Hippocampal formation (tissue), 2 donors: ENCODE measurements at places on chromosomes 6 and 20.

GRCh38 chr6:27547157-27548075, 74.5 kb upstream of the ZNF184 start:
- DNase-seq, result no peak

- DNase-seq, result no peak
Observed at GRCh38 chr6:37141281-37142049, 28.5 kb upstream of the PIM1 start.

DNA sequence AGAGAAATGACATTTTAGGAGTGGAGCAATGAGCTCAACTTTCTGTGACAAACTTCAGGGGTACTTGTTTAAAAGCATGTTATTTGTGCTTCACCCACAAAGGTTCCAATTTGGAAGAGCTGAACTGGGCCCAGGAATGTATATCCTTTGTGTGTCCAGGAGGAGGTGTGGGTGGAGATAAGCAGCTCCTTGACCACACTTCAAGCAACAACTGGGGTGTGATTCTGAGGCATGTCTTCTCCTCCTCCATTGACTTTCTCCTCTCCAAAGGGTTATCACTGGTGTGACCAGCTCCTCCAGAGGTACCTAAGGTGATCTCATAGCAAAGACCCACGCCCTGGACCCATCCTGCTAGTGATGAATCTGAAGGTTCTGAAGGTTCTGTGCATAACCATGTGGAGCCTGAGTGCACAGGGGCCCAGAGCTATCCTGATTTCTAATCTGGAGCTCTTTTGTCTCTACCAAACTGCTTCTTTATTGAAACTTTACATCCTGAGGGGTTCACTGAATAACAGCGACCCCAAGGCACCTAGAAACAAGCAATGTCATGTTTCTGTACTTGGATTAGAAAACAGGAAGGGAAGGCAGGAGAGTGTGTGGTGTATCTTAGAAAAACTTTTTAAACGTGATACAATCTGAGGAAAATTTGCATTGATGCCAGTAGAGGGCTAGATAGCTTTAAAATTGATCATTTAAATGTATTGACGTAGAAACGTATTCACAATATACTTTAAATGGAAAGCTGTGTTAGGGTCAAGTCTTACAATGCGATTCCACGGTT, 60.9 kb upstream of the CD93 start:
- DNase-seq, result no peak

DNA sequence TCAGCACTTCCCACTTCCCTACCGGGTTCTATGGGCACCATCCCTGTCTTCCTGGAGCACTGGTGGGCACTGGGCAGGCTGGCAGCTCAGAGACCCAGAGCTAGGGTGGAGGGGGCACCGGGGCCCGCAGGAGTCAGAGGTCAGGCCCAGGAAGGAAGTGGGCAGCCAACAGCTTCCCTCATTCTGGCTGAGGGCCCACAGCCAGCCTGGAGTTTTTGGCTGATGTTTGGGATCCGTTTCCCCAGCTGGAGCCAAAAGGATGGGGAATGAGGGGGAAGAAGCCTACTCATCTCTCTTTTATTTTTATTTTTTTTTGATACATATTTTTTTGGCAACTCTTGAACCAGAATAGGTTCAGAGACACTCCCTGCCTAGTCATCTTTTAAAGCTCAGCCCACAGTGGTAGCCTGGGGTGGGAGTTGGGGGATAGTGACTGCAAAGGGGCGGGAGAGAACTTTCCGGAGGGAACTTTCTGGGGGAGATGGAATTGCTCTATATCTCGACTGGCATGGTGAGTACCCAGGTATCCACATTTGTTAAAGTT, 54.2 kb upstream of the MLN start:
- DNase-seq, result no peak

DNA sequence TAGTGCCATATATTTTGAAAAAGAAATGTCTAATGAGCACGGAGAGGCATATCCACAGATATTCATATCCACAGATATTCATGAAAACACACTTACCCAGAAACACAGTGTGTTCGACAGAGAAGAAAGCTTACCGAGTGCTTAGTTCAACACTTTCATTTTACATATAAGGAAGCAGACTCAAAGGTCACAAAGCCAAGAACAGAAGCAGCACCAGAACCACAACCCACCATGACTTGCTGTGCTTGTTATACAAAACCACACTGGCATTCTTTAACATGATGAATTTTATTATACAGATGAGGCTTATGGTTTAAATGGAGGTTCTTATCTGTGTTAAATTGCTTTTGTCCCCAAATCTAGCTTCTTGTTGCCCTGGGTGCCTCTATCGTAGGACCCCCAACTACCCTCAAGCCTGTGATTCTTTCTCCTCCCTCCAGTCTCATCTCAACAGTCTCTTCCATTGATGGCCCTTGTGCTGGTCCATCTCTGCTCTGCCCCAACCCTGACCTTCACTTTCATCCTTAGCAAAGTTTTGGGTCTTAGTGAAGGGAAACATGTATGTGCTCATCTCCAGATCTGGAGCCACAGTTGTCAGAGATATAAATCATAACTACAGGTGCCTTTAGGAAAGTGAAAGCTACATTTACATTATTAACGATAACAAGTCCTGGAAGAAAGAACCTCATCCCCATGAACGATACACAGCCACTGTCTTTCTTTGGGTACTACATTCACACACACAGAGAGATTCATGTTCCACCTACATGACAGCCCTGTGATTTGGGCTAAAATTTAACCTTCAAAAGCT, 40.0 kb downstream of the SF3B5 start:
- no peak for DNase-seq

- no peak for DNase-seq
Observed at GRCh38 chr20:483815-484644, 21.7 kb upstream of the TBC1D20 start.

- DNase-seq, result no peak
Observed at GRCh38 chr6:35304299-35304698, 6.7 kb downstream of the DEF6 start.

DNA sequence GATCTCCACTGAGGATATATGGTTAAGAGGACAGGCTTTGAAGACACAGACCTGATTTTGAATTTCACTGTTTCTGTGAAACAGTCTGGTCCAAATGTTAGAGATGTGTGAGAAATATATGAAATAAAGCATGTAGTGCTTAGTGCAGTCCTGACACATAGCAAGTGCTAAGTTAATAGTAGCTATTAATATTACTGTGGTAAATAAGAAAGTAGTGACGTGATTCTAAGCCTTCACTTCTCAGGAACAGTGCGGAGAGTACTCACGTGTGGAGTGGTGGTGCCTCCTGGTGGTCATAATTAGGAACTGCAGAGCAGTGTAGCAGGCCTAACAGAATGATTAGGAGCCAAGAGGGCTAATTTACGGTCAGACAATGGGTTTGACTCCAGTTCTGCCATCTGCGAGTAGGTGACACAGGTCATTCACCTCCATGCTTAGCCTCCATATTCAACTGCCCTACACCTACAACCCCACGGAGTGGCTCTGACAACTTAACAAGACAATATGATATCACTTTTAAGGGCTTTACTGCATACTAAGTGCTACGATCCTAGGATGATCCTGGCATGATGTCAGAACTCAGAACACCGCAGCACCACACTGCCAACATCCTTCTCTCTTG, 106.2 kb downstream of the JPH2 start:
- DNase-seq, result peak; percentile 67

GRCh38 chr20:9884666-9885065, 45.8 kb upstream of the PAK5 start:
- DNase-seq, result no peak

DNA sequence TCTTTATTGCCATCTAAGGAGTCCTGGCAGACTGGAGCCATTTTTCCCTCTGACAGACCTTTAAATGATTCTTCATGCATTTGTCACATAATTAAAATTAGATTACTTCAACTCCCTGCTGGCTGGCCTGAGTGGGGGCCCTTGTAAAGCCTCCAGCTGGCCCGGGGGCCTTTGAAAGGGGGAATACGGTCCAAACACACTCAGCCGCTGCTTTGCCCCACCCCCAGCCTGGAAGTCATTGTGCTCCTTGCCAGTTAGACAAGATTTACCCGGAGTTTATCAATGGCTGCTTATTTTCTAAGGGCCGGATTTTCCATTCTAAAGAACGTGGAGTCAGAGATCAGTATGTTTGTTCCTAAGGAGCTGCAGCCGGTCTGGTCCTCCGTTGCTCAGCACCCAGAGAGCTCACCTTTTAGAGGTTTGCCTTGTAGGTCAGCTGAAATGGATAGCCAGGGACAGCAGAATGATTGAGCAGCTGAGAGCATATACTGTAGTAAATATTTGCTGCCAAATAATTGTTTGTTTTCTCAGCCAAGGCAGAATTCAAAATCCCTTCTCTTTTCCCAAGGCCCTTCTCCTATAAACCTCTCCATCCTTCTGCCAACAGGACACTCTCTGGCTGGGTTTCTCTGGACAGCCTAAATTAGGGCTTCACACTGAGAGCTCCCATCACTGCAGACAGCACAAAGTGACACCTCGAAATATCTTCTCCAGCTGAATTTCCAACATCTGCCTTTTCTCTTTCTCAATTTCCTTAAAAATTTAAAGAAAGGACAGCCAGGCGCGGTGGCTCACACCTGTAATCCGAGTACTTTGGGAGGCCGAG, 68.4 kb upstream of the RBM24 start:
- peak; percentile 2 for DNase-seq

DNA sequence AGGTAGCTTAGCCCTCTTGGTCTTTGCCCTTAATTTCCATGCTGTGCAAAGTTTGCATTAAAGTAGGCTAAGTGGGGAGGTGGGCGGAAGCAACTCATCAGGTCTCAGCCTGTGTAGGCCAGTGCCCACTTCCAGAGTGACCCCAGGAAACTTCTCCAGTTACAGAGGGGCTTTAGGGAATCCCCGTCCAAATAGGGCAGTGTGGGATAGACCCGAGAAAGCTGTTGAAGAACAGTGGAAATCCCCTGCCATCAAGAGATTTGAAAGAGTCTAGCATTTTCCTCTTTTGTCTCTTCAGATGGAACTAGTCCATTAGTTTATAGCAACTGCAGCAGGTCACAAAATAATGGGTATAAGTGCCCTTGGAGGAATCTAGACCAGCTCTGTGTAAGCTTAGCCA, 20.2 kb downstream of the SF3B5 start:
- DNase-seq, result no peak

DNA sequence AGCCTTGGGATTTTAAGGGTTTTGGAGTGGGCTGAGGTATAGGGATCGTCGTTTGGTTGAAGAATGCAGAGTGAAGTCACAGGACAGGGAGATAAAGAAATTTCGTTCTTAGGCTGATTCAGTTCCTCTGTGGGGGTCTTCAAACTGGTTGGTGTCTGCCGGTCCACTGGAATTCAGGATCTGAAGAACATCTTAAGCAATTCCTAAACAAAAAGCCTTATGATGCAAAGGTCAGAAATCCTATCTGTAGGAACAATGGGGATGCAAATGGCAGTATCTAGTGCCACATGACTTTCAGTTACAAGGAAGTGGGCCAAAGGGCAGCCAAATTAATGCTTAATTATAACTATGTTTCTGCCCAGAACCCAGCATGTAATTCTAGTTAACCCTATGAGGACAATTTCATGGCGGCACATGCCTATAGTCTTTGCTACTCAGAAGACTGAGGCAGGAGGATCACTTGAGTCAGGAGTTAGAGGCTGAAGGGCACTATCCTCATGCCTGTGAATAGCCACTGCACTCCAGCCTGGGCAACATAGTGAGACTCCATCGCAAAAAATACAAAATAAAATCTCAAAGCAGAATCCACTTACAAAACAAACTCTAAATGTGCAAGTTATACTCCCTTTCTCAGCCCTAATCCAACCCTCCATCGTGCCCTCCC, 4.6 kb upstream of the SLC2A10 start:
- no peak for DNase-seq

DNA sequence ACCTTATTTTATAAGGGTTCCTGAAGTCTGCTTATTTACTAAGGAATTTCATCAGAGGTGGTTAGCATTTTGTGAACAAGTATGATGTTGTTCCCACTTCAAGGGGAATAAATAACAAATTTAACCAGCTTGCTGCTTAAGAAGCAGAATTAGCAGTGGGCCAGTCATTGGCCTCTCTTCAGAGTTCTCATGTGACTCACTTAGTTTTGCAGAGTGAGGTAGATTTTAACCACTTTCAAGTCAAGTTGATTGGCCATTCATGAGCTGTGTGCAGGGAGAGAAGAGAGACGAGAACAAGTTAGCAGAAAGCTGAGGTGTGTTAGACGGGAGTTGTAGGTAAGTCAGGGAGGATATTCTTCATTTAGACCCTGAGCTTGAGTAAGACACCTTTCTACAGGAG, 18.1 kb downstream of the TOP1 start:
- no peak for DNase-seq

GRCh38 chr20:1449370-1449769, 17.3 kb downstream of the NSFL1C start:
- no peak for DNase-seq

DNA sequence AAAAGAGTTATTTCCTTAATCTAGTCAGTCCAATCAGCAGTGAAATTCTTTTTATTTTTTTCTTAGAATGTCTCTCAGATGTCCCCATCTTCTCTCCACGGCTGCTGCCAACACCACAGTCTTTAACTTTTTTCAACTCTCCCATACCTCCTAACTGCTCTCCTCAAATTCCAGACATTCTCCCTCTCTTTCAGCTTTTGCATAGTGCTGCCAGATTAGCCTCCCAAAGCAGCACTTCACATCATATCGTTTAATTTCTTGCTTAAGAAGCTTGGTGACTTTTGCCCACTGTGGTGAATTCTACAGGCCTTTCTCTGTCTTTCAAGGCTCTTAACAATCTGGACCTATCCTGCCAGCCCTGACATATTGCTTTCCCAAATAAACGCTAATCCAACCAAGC, 233.4 kb downstream of the UST start:
- DNase-seq, result no peak

GRCh38 chr6:148709577-148709976, 37.3 kb upstream of the UST start:
- no peak for DNase-seq

GRCh38 chr6:128719786-128720185, 163.2 kb upstream of the LAMA2 start:
- DNase-seq, result peak; percentile 60

- DNase-seq, result no peak
Observed at GRCh38 chr20:48075591-48076174, 290.4 kb upstream of the SULF2 start.
